GM04504 (cell line): ENCODE measurements at places on chromosomes 6 and 20.

- DNase-seq: no peak
Observed at GRCh38 chr6:133313068-133313467, 71.9 kb downstream of the EYA4 start.

- DNase-seq: no peak
Observed at GRCh38 chr6:164962805-164963204, 346.6 kb downstream of the C6orf118 start.

- no peak for DNase-seq
Observed at GRCh38 chr6:15457121-15457650, 205.6 kb downstream of the DTNBP1 start.

GRCh38 chr6:107532706-107533105 is 42.8 kb downstream of the SOBP start:
- DNase-seq: no peak

- no peak for DNase-seq
Observed at GRCh38 chr20:45432294-45432693, 16.4 kb downstream of the PIGT start.

DNA sequence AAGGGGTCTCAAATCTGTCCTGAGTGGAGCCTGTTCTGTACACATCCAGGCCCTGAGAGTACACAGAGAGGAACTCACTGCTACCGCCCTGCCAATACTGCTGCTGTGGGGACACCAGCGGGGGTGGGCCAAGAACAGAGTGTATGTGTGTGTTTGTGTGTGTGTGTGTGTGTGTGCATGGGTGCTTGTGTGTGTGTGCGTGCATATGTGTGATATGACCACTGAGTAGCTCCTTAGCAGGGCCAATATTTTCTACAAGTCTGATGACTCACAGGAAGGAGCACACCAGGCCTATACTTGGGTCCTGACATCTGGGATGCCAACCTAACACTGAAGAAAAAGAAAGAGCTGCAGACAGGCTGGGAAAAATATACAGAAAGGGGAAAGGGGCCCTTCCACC is 1.4 kb downstream of the RAET1E start:
- DNase-seq: peak; percentile 16

- DNase-seq: no peak
Observed at GRCh38 chr6:13461307-13461706, 26.1 kb downstream of the GFOD1 start.

DNA sequence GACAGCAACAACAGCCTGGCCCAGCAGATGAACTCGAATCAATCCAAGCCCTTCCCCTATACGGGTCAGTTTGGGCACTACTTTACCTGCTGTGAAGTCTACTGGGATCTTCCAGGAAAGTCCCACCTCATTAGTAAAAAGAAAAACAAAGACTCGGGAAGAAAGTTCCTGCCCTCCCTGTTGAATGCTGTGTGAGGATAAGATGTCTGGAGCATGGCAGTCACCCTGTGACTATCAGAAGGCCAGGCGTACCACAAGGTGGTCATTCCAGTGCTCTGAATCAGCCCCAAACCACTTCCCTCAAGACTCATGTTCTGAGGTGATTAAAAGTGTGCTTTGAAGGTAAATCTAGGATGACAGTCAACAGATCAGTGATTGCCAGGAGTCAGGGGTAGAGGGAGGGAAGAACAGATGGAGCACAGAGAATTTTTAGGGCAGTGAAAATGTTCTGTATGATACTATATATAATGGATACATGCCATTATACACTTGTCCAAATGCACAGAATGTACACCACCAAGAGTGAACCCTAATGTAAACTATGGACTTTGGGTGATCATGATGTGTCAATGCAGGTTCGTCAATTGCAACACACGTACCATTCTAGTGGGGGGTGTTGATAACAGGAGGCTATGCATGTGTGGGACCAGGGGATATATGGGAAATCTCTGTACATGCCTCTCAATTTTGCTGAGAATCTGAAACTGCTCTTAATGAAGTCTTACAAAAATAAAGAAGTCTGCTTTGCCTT is 14.7 kb downstream of the FKBP1A start:
- no peak for DNase-seq

DNA sequence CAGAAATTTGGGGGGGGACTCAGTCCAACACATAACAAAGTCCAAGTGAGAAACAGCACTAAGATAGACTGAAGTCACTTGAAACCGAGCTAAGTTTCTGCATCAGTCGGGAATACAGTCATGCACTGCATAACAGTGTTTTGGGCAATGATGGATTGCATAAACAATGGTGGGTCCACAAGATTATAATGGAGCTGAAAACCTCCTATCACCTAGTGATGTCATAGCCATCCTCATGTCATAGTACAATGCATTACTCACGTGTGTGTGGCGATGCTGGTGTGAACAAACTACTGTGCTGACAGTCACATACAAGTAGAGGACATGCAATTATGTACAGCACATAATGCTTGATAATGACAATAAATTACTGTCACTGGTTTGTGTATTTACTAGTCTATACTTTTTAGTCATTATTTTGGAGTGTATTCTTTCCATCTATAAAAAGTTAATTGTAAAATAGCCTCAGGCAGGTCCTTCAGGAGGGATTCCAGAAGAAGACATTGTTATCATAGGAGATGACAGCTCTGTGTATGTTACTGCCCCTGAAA is 154.5 kb upstream of the ECI2 start:
- no peak for DNase-seq

DNA sequence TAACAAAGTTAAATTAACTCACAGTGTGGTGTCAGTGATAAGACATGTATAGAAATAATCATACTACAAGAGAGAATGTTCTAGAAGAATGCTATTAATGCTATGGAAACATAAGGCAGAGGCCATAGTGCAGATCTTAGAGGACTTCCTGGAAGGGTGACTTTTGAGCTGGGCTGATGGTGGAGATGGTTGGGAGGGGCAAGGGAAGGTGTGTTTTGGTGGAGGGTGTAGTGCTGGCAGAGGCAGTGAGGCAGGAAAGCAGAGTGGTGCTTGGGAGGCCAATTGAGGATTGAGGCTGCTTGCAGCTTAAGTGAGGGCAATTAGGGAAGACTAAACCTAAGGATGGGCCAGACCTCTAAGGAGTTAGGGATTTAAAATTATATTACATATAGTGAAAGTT is 58.5 kb upstream of the FNDC1 start:
- no peak for DNase-seq

DNA sequence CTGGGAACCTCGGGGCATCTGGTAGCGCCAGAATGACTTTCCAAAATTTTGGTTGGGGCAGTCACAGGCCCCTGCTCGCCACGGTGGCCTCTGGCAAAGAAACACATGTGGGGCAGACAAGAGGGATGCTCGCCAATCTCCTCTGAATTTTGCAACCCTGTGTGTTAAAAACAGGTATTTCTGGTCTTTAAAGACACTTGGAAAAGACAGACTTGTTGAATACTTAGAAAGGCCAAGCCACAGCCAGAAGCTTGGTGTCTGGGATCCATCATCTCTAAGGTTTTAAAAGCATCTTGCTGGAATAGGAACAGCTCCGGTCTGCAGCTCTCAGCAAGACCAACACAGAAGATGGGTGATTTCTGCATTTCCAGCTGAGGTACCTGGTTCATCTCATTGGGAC is 31.2 kb downstream of the HLA-E start:
- no peak for DNase-seq

DNA sequence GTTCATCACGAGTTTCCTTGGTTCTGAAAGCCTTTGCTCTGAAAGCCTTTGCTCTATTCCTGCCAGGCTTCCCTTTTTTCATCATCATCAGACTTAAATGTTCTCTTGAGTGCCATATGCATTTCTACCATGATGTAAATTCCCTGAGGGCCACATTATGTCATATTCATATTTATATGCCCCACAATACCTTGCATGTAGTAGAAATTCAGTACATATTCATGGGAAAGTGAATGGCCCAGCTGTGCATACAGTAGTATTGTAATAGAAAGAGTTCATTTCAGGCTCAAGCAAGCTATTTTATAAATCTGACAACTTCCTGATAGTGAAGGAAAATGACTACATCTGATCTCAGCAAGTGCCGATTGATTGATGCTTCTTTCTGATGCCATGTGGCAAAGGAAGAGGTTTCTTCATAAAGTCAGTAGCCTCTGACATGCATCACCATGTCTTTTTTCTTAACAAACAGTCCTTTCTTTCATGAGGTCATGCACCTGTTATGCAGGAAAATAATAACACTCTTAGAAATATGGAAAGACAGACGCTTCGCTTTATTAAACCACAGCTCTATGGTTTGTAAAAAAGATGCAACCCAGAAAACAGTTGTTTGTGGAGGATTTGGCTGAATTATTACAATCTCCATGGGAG is 308.7 kb downstream of the SAMD5 start:
- no peak for DNase-seq

- no peak for DNase-seq
Observed at GRCh38 chr6:135181333-135182070, 394 bp downstream of the MYB start.

- DNase-seq: no peak
Observed at GRCh38 chr6:144411531-144412165, 126.5 kb downstream of the UTRN start.

DNA sequence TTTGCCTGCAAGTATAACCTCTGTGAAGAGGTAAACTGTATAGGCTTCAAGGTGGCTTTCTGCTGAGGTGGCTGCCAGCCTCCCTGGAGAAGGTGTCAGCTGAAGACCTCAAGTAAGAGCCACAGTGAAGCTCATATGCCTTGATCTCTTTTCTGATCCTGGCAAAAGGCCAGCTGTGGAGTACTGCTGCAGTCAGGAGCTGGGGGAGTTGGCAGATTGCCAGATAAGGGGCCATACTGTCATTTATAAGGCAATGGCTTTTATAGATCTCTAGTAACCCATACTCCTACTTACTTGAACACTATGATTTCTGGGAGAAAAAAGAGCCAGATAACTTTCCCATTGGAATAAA is 8.8 kb upstream of the CEP85L start:
- no peak for DNase-seq

DNA sequence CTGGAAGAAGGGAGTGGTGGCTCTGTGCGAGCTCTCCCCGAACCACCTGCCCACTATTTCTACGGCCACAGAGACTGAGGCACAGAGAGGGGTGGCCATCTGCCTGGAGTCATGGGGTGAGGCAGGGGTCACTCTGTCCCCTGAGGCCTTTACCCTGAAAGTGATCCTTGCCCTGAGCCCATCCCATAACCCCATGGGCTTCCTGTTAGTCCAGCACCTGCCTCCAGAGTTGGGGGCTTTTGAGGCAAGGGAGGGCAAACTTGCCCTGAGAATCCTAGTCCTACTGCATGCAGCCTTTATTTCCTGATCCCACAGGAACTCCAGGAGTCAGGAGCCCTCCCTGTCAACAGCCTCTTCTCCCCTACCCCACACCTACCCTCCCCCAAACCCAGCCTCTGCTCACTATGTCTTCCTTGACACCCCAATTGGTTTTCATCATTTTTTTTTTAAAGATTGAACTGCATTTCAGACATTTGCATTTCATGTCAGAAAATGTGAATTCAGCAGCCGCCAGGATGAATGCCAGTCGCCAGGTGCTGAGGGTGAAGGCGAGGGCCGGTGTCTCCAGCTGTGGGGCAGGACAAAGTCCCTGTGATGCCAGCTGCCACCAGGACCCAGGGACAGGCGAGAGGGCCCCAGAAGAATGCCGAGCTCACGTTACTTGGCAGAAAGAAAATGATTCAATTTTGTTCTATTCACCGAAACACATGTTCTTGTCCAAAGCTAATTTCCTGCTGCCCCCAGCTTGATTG is 47.6 kb upstream of the NNAT start:
- DNase-seq: no peak

DNA sequence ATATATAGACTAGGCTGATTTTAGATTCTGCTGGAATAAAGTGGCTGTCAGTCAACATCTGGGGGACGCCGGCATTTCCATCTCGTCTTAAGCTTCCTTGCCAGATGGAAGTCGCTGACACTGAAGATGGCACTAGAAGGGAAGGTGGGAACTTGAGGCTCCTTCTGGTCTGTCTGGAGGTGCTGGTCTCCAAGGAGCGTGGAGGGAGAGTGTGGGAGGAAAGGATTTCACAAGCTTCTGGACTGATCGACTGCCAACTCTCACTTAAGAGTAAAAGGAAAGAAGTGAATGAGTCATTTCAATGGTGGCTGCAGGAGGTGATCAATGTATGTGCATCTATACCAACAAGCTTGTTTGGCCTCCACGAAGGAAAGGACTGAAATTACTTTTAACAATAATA is 40.4 kb downstream of the DUSP22 start:
- peak; percentile 7 for DNase-seq

DNA sequence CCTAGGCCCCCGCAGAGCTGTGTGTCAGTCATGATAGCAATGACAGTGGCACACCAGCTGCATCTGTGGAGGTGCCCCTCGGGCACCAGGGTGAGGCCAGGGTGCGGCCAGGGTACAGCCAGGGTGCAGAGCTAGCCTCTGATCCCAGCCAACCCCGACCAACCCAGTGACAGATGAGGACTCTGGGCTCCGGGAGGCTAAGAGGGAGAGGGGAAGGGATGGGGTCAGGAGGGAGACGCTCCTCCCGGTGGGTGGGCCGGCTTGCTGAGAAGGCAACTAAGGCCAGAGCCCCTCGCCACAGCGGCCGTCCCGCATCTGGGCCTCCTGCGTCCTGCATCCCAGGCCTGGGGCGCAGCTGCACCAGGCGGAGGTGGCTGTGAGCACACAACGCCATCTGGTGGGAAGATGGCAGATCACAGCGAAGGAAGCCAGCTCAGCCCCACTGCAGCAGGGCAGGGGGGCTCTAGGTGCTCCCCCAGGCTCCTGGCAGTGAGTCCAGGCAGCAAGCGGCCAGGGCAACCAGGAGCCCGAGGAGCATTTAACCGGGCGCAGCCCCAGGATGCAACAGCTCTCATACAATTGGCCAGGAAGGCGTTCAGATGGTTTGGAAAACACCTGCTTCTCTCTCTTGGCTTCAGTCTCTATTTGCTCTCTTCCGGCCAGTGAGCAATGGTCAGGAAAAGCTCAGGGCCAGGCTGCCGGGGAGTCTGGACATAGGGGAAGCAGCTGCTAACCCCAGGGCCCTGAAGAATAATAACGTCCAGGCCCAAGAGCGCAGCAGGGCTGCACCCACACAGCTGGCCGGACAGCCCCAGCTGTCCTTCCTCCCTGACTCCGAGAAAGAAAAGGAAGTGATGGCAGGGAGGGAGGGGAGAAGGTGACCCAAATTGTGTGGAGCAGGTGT is 169.4 kb downstream of the TAF4 start:
- DNase-seq: no peak

- DNase-seq: no peak
Observed at GRCh38 chr6:125942672-125943527, 13.7 kb upstream of the HINT3 start.

GRCh38 chr6:123896869-123897268 is 93.2 kb downstream of the NKAIN2 start:
- DNase-seq: no peak

DNA sequence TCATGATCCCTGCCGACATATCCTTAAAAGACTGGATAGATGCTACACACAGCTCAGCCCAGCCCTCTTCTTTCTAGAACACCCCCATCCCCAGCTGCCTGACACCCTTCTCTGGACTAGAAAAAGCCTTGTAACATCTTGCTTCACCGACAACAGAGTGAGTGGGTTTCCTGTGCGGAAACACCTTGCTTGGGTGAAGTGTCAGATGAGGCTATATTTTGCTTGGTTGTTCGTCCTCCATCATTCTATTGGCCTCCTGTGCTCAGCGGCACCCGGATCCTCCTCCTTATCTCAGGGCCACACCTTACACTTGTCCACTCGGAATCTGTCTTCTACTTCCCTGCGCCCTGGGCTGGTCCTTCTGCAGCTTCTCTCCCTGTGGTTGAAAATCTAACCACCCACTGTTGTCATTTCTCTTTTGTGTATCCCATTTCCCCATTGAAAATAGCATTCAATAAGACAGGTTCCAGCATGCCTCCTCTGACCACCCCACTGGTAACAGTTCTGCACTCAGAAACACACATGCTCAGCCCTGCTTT is 101.3 kb upstream of the MLN start:
- no peak for DNase-seq
